Nucleus accumbens (tissue), 56 donors: ENCODE measurements at places on chromosomes 12 and 14.

DNA sequence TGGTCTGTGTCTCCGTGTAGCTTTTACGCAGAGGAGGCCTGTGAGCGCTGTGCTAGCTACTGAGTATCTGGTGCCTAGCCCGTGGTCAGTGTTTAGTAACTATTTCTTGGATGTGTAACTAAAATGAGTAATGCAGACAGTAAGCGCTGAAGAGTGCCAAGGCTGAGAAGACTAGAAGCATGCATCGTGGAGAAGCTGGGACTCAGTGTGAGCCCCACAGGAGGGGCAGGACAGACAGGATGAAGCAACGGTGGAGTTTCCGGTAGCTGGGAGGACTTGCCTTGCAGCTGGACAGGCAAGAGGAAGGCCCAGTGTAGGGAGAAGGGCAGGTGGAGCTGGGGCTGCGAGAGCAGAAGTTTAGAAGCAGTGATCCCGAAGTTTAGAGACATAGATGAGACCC lies 233.4 kb upstream of the FKBP4 start:
- DNase-seq = no peak

DNA sequence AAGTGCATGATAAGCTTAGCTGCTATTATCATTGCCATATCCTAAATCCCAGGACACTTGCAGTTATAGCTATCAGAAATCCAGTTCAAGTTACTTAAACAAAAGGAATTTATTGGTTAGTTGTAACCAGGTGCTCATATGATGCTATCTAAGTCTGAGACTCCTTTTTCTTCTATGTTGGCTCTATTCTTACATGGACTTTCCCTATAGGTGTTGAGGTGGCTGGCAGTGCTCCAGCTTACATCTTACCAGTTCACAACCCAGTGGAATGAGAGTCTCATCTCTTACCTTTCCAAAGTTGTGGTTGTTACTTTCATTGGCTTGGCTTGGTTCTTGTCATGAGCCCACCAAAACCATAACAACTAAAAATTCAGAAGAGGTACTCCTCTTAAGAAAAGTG lies 94.6 kb downstream of the DACT1 start:
- DNase-seq = no peak

- no peak for DNase-seq
Measured at GRCh38 chr12:115230606-115231005, 546.6 kb upstream of the TBX3 start.

GRCh38 chr12:2064071-2064507 lies 11.3 kb downstream of the CACNA1C start:
- no peak for DNase-seq

DNA sequence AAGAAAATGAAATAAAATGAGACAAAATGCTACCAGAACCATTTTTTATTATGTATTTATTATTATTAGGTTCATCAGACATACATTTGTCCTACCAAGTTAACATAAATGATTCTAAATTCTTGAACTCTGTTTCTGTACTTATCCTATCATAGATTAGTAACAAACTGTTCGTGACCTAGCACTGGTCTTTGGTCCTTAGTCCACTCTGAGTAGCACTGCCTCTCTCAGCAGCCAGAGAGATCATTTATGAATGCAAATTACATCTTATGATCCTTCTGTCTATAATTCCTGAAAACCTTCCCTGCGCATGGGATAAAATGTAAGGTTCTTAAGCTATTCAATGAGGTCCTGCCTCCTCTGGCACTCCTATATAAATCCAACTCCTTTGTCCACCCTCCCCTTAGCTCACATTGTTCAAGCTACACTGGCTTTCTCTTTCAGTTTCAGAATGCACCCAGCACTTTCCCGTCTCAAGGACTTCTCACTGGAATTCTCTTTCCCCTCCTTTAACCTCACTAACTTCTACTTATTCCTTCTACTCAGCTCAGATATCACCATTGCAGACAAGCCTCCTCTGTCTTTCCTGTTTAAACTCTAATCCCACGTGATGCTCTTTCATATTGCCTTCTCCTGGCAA lies 17.1 kb downstream of the PDZRN4 start:
- DNase-seq = no peak

GRCh38 chr12:20305470-20305869 lies 62.9 kb upstream of the PDE3A start:
- DNase-seq = no peak

DNA sequence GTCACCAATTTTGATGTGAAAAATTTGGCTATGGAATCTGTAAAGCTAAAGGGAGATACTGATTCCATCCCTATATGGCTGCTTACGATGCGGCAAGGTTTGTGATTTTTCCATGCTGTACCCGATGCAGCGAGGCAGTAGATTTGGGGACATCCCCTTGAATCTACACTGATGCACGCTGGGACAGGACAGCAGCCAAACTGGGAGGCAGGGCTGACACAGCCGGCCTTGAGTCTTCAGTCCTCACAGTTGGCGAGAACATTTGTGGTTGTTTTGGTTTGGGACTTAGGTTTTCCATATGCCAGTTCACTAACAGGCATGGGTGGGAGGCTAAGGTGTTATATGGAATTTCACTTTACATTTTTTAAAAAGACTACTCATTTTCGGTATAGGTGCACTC lies 3.8 kb downstream of the GALNT16 start:
- no peak for DNase-seq

- DNase-seq = no peak
Measured at GRCh38 chr14:86532219-86532618, 1002.3 kb downstream of the FLRT2 start.

GRCh38 chr12:46664761-46665287 lies 161.0 kb downstream of the SLC38A4 start:
- no peak for DNase-seq

DNA sequence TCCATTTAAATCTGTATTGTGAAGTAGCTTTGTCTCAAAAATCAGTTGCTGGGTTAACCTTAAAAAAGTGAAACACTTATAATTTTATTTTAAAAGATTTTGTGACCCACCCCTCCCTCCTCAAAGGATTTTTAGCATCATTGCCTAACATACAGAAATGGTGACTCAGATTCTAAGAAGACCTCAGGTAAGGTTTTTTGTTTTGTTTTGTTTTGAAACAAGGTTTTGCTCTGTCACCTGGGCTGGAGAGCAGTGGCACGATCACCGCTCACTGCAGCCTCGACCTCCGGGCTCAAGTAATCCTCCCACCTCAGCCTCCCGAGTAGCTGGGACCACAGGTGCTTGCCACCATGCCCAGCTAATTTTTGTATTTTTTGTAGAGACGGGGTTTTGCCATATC lies 74.2 kb downstream of the GNS start:
- no peak for DNase-seq
